Activated CD4-positive, CD25-positive, alpha-beta regulatory T cell (primary cell): ENCODE measurements at places on chromosomes 1 and 21.

- no peak for DNase-seq
Observed at GRCh38 chr1:147811751-147812150, 51.3 kb upstream of the GJA5 start.

GRCh38 chr1:23475134-23475628 lies 8.8 kb downstream of the ASAP3 start:
- DNase-seq = no peak

GRCh38 chr1:165444897-165445370 lies at the start of gene RXRG:
Gene RXRG, minus strand, starts transcription at chr1:165445126. Its CDS starts 233 bp downstream, at chr1:165444893.
- no peak for DNase-seq

DNA sequence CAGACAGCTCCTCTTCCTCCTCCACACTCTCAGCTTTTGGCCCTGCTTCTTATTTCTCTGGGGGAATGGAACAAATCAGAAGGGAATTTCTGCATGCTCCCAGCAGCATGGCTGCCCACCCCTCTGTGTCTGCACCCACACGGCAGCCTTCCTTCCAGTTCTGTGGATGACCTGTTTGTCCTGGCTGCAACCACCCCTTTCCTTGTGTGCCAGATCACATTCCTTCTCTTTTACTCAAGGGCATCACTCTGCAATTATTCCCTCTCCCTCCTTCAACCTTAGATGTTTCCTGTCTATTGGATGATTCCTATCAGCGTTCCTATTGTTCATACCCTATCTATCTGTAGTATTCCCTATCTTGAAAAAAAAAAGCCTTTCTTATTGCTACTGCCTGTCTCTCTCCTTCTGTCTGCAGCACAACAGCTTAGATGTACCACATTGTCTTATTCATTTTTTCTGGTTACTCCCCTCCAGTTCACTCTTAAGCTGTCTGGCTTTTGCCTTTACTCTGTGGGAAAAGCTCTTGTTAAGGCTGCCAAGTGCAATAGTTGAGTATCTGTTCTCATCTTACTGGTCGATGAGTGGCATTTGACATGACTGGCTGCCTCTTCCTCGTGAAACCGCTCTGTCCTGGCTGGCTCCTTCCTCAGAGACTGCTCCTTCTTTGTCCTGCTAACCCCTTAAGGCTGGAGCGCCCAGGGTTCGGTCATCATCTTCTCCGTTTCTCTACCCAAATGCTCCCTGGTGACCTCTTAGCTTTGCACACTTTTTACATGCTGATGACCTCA lies 351.1 kb downstream of the CAMTA1 start:
- DNase-seq = no peak

GRCh38 chr21:46093668-46094400 lies 4.1 kb upstream of the COL6A2 start:
- no peak for DNase-seq

GRCh38 chr1:14120895-14121294 lies 420.9 kb downstream of the PRDM2 start:
- no peak for DNase-seq

DNA sequence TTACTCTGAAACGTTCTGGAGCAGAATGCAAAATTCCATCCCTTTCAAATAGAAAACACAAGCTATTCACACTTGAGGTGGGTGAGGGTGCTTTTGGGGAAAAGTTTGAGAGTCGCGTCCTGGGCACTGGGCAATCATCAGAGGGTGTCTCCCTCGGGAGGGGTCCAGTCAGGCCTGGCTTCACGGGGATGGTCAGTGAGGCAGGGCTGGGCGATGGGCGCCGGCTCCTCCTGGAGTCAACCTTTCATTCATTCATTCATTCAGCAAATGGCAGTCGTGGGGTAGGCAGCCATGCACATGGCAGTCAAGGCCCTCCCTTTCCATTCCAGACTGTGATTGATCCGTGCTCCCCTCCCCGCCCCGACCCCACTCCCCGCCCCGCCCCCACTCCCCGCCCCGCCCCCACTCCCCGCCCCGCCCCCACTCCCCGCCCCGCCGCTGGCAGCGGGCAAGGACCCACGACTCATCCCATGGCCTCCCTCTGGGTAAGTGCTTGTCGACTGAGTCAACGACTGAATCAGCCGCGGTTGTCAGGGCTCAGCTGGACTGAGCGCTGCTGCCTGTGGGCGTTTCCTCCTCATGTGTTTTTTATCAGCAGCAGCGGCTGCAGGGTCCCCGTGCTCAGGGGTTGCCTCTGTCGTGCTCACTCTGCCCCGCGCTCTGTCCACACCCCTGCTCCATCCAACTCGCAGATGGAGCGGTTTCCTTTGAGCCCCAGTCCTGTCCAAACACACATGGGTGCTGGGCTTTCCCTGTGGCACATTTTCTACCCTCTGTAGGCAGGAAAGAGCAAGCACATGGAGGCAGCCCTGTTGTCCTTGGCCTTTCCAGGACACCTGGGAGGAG lies 12.5 kb upstream of the SPSB1 start:
- DNase-seq = no peak

DNA sequence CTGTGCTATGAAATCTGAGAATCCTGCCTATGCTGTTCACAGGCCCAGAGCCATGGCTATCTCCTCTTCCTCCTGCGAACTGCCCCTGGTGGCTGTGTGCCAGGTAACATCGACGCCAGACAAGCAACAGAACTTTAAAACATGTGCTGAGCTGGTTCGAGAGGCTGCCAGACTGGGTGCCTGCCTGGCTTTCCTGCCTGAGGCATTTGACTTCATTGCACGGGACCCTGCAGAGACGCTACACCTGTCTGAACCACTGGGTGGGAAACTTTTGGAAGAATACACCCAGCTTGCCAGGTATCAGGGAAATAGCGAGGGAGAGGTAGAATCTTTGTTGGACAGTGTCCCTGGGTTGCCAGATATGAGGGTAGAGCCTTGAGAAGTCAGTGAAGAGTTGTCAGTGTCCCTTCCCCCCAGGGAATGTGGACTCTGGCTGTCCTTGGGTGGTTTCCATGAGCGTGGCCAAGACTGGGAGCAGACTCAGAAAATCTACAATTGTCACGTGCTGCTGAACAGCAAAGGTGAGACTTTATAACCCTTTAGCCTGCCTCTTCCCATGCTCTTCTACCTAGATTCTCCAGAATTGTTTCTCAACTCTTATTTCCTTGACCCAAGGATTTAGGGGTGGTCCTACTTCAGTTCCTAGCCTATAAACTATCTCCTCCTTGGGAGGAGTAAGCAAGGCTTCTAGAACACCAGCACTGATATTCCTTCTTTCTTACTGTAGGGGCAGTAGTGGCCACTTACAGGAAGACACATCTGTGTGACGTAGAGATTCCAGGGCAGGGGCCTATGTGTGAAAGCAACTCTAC lies 1.4 kb downstream of the NIT1 start:
- no peak for DNase-seq

GRCh38 chr21:42319851-42320572 lies 4.8 kb upstream of the TFF3 start:
- DNase-seq = no peak

- DNase-seq = no peak
Observed at GRCh38 chr1:74690909-74691308, 17.3 kb upstream of the ERICH3 start.

GRCh38 chr1:159646687-159647086 lies 59.1 kb downstream of the APCS start:
- no peak for DNase-seq

DNA sequence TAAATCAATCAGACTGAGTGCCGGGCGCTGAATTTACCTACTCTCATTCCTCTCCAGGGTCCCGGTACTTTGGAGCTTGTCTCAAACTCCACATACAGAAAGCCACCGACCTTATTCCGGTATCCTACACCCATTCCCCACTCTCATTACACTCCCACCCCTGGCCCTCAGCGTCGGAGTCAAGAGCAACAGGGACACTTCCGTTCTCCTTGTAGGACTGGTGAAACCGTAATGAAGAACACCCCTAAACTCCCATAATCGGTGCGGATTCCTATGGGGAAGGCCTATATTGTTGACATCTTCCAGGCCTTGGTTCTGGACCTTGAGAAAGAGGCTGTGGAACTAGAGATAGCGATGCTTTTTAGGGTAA lies 798 bp downstream of the ZBED6 start:
- DNase-seq = no peak

DNA sequence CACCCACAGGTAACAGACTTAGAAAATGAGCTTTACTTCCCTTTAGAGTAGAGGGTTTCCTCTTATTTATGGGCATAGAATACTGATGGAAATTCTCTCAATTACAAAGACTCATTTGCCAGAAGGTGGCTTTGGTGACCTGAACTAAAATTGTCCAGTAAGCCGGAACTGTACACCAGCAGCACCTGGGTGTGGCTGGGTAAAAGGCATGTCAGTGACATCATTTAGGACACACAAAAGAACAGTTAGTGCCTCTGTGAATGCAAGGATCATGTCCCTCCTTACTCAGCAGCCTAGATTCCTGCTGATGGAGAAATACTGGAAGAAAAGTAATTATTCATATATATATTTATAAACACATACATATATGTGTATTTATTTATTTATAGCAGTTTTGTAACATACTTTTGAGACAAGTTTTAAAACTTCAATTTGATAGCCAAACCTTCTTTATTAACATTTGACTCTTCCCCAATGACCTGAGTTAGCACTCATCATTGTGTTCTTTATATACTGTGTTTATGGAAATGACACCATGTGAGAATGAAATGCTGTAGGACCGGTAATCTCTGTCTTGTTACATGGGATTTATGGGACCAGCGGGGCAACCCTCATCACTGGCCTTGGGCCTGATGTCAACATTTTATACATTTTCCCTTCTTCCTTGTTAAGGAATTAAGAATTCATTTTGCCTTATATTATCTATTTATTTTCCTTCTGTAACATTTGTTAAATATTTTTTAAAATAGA lies 274.4 kb downstream of the BRINP2 start:
- no peak for DNase-seq

DNA sequence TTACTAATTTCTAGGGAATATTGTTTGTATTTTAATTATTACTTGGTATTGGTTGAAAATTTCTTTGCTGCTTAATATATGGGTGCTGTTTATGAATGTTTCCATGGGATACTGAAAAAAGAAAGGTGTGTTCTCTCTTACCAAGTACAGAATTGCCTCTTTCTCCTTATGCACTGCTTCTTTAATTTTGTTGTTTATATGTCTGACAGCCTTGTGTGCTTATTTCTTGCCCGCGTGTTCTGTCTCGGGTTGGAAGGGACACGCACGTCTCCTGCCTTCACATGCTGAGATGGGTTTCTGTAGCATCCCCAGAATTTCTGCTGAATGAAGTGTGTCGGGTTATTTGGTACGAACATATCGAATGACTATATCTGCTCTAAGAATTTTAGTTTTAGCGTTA lies 51.1 kb downstream of the AGPAT3 start:
- DNase-seq = no peak

GRCh38 chr1:27593678-27594563 lies 10.0 kb downstream of the AHDC1 start:
- no peak for DNase-seq

DNA sequence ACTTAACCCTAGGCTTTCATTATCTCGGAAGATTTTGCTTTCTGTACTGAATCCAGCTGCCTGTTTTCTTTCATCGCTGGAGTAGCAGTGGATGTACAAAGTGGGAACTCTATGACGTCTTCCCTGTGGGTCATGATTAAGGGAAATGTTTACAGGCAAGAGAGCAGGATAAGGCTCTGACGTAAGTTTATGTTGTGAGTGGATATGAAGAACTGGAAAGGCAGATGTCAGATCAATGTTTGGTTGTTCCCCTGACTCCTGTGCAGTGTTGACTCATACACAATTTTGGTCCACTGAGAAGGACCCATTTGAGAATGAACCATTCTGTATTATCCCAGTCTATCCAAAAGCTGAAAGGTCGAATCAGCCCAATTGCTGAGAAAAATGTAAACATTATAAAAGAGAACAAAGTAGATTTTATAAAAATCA lies 292.4 kb downstream of the GRIK1 start:
- DNase-seq = no peak

DNA sequence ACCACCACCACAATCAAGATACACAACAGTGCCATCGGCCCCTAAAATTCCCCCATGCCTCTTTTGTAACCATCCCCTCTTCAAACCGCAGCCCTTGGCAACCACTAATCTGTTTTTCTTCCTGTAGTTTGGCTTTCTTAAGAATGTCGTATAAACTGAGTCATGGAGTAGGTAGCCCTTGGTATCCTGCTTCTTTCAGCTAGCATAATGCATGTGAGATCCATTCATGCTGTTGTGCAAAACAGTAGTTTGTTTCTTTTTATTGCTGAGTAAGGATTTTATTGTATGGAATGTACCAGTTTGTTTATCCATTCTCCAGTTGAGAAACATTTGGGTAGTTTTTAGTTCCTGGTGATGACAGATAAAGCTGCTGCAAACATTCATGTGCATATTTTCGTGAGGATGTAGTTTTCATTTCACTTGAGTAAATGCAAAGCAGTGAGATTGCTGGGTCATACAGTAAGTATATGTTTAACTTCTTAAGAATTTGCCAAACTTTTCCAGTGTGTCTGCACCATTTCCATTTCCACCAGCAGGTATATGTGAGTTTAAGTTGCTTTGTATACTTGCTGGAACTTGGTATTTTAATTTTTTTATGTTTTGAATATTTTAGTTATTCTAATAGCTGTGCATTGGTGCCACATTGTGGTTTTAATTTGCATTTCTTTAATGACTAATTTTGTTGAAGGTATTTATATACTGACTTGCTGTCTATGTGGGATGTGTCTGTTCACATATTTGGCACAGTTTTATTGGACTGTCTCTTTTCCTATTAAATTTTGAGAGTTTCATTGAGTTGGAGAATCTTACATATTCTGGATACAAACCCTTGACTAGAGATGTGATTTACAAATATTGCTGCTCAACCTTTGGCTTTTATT lies 148.4 kb upstream of the MAP1LC3C start:
- no peak for DNase-seq

- DNase-seq = no peak
Observed at GRCh38 chr1:240526312-240526711, 85.6 kb downstream of the GREM2 start.

GRCh38 chr21:43701936-43702784 lies 16.8 kb upstream of the PDXK start:
- DNase-seq = no peak

DNA sequence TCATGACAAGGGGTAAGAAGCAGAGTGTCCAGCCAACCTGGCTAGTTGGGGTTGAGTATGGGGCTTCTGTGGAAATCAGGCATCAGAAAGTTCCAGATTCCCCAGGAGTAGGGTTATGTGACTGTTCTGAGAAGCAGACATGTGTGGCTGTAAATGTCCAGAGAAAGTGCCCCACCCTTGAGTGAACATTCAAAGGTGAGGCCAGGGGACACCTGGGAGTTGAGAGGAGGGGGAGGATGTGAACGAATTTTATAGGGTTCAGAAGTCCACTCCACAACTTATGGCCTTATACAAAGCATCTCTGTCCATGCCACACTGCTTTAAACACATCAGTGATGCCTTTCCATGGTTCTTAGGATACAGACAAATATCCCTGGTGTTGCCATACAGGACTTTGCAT lies 133.3 kb downstream of the IGSF21 start:
- no peak for DNase-seq

DNA sequence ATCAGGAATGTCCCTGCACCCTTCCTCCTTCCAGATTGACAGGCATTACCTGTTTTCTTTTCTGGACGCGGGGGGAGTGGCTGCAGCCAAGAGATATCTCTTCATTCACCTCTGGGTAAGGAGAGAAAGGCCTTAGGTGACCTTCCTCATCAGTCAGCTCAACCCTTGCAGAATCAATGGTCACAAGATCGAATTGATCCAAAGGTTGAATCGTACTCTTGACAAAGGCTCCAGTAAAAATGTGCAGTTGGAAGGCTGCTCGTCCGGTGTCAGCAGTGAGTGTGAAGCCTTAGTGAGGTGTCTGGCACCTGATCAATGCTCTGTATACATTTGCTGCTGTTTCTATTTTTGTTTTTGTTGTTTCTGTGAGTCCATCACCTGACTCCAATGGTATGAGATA lies 282.6 kb upstream of the AJAP1 start:
- DNase-seq = no peak
